ENCODE measurements at places on chromosomes 5 and 9. TPM values are rescaled to one million over a fixed set of nuclear protein-coding genes. Genes with fewer than 3 reads are reported as not detected.

GRCh38 chr9:92035687-92036410 lies 79.4 kb downstream of the SPTLC1 start:
- DNase-seq: no peak

- DNase-seq: no peak
Measured at GRCh38 chr5:42522783-42523182, 99.5 kb downstream of the GHR start.

The TTLL11 gene
- total RNA-seq: 1.9 TPM

GRCh38 chr5:81755320-81755719 lies 4.4 kb upstream of the SSBP2 start:
- DNase-seq: peak; percentile 75

- DNase-seq: no peak
Measured at GRCh38 chr9:37700131-37700530, 49.4 kb downstream of the FRMPD1 start.

- no peak for DNase-seq
Measured at GRCh38 chr5:179533907-179534306, 16.4 kb upstream of the RUFY1 start.

The PCDHB9 gene
- total RNA-seq: 2.6 TPM

DNA sequence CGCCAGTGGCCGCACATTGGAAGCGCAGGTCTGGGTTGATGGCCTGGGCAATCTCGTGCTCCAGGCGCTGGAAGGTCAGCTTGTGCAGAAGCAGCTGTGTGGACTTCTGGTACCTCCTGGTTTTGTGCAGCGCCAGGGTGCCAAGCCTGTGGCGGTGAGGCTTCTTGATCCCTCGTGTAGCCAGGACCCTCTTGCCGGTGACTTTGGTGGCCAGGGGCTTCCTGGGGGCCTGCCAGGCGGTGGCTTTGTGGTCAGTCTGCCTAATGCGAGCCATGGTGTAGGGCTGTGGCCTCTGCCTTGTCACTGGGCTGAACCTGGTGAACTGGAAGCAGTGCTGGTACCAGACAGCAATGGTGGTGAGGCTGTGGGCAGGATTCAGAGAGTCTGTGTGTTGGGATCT lies 6.2 kb upstream of the TAF11L13 start:
- DNase-seq: no peak

GRCh38 chr9:33676746-33677505 lies 118.4 kb upstream of the PRSS3 start:
- peak; percentile 63 for DNase-seq

The RNF208 gene
- total RNA-seq: 7.7 TPM

The CD72 gene
- total RNA-seq: 3.3 TPM

DNA sequence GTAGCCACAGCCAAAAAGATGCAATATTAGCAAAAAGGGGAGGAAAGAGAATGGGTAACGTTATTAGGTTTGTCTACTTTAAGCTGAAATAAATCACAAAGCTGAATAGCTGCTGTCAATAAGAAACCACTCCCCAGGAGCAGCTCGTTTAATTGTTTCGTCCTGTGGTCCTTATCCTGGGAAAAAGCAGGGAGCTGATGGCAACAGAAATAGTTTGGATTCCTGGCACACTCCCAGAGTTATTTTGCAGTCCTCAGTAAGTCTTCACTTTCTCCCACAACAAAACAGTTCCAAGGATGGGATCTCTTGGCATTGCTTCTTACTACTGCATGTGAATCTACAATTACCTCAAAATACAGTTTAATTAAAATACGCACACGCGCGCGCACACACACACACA lies 28.8 kb downstream of the FRMD3 start:
- DNase-seq: no peak

The BTNL8 gene
- 0.26 TPM for total RNA-seq

DNA sequence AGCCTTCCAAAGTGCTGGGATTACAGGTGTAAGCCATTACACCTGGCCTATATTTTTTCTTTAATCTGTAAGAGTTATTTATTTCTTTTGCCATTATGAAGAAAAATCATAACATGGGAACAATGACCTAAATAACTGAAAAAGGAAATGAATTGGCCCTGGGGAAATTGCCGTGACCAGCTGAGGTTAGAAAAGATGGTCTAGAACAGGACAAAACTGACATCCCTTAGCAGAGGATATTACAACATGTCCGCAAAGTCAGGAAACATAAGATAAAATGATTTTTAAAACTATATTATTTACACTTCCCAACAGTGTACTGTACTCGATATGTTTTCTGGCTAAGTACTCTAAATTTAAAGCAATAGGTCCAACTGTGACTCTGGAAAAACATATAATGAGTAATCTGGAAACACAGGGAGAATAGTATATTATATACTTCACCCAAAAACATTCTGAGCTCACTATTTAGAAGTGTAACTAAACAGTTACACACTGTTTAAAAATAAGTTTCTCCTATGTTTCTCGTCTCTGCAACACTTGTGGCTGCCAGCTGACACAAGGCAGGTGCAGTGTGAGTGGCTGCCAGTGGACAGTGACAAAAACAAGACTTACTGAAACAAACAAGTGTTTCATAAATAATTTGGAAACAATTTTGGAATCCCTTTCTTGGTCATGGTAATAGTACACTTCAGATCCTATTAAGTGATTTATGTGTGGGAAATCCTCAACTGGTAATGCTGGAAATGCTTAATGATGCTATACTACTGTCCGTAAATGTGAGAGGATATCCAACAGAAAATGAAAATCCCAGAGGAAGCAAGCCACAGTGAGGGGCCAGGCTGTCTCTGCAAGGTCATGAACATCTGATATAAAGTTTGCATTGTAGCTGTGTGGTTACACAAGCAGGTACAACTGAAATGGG lies 69.1 kb downstream of the C9orf85 start:
- no peak for DNase-seq

- no peak for DNase-seq
Measured at GRCh38 chr9:113316030-113316429, 12.9 kb upstream of the RNF183 start.

DNA sequence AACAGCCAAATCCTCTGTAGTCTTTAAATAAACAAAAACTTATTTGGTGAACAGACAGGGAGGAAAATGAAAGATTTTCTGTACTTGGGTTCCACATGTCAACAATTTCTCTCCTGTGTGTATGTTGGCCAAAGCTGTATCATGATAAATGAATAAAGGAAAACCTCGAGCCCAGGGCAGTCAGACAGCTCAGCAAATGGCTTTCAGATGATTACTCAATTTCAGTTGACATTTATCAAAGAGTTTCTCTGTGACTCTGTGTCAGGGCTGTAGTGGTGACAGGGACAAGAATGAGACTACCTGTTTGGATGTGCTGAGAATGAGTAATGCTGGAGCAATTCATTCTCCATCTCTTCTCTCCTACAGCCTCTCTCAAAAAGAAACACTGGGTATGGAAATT lies 45.7 kb upstream of the PTGS1 start:
- DNase-seq: no peak

The ZFP2 gene
- 0.37 TPM for total RNA-seq

- DNase-seq: no peak
Measured at GRCh38 chr5:107415762-107416161, 255.0 kb downstream of the EFNA5 start.

The EGFL7 gene
- 38.0 TPM for total RNA-seq

The IRX4 gene
- total RNA-seq: 3.4 TPM

DNA sequence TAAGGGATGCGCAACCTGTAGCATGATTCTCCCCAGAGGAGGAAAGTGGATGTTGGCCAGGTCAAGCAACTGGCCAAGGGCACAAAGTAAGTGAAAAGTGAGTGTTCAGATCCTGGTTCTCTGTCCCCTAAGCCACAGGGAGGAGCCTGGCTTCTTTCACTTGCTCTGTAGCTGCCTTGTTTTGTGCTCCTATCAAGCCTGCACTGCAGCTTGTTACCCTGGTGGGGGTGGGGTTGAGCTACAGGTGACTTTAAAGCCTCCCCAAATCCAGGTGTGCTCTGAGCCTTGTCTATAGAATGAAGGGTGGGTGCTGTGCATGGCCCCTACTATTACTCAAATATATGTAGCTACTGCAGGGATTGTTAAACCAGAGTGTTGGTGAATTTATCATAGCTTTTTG lies 32.9 kb downstream of the RALGPS1 start:
- peak; percentile 65 for DNase-seq

The FANCG gene
- total RNA-seq: 88.0 TPM

- DNase-seq: no peak
Measured at GRCh38 chr5:113081881-113082546, 105.4 kb downstream of the DCP2 start.

DNA sequence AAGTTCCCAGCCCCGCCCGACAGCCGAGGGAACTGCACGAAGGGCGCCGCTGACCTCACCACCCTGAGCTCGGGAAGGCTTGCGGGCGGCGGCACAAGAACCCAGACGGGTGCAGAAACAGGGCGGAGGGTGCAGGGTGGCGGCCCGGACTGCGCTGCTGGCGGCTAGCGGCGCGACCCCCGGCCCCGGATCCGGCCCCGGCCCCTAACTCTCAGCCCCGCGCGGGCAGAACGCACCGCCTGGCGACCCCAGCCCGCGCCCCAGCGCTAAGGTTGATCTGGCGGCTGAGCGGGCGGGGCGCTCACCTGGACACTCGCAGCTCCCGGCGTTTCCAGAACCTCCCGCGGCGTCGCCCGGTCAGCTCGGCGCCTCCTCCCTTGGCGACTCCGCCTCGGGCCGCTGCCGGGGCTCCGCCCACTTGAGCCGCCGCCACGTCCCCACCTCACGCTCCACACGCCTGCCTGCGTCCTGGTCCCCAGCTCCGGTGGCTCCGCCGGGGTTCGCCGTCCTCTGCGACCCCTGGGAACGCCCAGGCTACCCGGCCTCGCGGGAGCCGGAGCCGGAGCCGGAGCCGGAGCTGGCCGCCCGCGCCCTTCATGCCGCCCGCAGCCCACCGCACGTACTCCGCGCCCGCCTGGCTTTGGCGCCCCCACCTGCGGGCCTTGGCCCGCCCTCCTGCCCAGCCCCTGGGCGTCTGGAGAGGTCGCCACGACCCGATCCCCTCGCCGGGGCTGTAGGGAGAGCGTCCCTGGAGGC lies at the start of gene P4HA2:
Gene P4HA2, minus strand, starts transcription at position 369 of the 756 bp plus-strand sequence. CDS start 9,227 bp downstream, outside the sequence.
- peak; percentile 85 for DNase-seq

DNA sequence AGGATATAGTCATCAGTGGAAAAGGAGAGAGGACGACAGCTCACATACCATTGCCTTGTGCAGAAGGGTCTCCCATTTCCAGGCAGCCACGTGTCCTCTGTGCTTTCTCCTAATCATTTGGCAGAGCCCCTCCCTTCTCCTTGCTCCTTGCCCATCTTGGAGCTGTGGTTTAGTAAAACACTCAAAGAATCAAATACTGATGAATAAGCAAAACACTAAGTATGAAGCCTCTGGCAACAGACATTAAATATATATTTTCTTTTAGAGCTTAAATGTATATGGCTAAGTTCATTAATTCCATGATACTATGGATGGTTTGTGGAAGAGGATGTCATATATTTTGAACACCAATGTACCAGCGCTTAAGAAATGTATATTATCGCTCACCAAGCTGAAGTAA lies 278.5 kb downstream of the SAXO1 start:
- no peak for DNase-seq

The PCDHGA7 gene
- total RNA-seq: 0.83 TPM

The ENC1 gene
- total RNA-seq: 14.4 TPM

- no peak for DNase-seq
Measured at GRCh38 chr9:71975833-71976232, 64.4 kb downstream of the C9orf85 start.

DNA sequence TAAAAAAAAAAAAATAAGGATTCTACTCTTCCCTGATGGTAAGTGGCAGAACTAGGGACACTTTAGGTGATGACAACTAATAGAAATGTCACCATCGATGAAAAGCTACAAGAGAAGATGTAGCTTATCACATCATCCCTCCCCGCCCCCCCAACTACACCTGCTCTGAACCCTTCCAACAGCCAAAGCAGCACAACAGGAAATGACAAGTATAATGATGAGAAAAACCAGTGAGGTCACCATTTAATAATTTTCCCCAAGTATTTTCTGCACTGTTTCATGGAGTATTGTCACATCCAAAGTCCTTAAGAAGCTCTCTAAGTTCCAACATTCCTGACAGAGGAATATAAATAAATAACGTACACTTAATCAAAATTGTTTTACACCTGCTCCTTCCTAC lies 221.4 kb downstream of the EFNA5 start:
- no peak for DNase-seq

DNA sequence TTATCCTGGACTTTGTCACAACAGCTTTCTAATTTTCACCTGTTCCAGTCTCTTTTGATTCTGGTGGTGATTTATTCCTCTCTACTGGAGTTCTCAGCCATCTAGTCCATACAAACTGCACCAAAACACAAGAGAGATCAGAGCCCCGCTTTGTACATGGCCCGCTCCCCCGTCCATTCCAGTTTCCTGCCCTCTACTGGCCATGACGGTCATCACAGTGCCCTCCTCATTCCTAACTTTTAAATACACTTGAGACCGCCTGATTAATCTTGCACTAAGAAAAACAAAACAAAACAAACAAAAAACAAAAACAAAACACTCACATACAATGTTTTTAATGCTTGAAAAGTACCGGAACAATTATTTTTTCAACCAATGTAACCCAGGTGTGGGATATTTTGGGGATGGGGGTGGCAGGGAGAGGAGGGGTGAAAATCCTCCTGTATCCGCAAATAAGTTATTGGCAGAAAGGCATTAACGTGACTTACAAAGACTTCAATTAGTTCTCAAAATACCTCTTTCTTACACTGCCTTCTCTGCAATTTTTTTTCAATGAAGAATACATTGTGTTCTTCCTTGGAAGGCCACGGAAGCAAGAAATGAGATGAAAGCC lies 84.8 kb upstream of the PAM start:
- peak; percentile 54 for DNase-seq

DNA sequence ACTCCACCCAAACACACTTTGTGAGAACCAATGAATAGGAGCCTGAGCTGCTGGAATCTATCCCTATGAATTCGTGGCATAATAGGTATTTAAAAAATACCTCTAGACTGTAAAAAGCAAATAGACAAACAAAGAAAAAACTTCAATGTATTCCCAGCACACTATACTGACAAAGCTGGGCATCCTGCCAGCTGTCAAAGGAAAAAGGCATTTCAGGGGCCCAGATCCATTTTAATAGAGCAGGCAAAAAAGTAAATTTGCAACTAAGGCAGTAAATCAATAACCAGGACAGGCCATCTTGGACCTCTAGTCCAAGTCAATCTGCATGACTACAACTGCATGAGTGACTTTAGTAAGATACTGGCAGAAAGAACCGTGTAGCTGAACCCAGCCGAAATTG lies 25.6 kb upstream of the LARP1 start:
- no peak for DNase-seq

DNA sequence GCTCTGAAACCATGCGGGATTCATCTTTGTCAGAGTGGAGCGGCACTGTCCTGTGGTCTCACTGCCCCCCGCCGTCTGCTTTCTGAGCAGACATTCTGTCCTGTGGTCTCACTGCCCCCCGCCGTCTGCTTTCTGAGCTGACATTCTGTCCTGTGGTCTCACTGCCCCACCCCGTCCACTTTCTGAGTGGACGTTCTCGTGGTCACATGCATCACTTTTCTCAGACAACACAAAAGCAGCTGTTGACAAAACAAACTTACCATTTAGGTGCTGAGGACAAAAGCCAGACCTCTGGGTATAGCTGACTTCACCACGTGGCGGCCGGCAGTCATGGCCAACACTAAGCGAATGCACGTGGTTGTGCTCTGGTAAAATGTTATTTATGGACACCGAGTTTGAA lies 2.8 kb downstream of the LRRC14B start:
- no peak for DNase-seq

The GRXCR2 gene
- not detected for total RNA-seq

All from H9 (cell line).